ENCODE measurements at places on chromosomes 5 and 9.
A peak's percentile ranks its signal among the peaks of the same experiment; 100 is the strongest.

DNA sequence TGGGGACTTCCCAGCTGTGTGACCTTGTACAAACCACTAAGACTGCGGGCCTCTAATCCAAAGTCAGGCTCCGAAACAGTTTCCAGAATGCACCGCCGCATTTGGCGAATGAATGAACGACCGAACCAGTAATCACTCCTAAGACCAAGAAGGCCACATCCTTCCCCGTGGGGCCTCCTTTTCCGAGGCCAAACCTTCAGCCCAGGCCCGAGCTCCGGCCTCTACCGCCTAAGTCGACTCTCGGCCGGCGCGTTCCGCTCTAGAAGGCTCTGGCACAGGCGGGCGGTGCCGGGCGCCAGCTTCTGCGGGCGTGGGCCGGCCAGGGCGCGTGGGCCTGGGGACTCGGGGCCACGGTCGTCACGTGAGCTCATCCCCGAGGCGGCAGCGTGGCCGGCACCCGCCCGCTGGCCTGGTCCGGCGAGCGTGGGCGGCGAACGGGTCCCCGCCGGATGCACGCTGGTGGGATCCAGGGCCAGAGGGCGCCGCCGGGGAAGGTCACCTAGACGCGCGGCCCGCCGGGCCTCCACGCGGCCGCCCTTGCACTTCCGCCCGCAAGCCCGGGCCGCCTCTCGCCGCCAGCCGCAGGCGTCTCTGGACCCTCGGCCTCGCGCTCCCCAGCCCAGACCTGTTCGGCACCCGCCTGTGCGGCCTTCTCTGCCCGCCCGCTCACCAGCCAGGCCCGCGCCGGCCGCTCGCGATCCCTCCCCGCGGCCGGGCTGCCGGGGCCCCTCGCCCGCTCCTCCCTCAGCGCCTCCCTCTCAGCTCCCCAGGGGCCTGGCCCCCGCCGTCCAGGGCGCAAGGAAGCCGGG is 754 bp downstream of the VDAC1 start:
- peak; percentile 60 for DNase-seq

DNA sequence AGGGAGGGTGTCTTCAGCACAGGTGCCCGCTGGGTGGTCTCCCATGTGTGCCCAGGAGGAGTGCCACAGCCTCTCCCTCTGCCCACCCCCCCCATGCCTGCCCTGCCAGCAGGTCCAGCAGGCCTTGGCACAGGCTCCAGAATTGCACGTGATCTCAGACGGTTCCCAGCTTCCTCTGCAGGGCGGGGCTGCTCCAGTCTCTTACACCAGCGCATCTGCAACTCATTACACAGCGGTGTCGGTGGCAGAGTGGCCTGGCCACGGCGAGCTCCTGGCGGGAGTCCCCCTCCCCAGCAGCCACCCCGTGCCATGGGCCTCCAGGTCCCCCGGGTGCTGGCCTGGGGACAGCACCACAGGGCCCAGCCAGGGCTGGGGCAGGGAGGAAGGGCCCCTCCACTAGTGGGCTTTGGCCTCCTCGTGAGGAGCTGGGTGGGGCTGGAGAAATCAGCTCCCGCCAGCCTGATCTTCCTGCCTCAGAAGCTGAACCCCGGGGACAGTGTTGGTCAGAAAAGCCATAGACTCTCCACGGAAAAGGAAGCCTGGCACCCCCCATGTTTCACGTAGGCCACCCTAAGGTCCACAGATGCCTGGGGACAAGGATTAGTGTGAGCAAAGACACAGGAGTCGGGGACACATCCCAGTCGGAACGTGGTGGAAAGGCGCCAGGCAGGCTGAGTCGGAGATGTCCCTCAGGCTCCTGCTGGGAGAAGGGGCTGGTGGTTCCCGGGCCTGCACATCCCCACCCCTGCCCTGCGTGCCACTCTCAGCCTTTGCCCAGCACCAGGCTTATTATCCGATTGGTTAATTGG is 40.2 kb downstream of the RXRA start:
- DNase-seq: peak; percentile 74

GRCh38 chr9:37486256-37486615 is 488 bp downstream of the POLR1E start:
- no peak for DNase-seq

GRCh38 chr9:87557996-87558395 is 60.3 kb downstream of the DAPK1 start:
- DNase-seq: no peak

DNA sequence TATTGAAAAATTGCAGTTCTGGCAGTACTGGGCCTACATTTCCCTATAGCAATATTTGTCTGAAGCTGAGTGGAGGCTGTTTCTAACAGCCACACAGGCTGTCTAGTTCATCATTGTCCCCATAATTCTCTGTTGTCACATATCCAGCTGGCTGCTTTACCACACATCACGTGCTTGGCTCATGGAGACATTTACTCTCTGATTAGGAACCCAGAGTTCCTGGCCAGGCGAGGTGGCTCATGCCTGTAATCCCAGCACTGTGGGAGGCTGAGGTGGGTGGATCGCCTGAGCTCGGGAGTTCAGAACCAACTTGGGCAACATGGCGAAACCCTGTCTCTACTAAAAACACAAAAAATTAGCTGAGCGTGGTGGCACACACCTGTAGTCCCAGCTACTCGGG is 81.4 kb downstream of the PGM5 start:
- no peak for DNase-seq

DNA sequence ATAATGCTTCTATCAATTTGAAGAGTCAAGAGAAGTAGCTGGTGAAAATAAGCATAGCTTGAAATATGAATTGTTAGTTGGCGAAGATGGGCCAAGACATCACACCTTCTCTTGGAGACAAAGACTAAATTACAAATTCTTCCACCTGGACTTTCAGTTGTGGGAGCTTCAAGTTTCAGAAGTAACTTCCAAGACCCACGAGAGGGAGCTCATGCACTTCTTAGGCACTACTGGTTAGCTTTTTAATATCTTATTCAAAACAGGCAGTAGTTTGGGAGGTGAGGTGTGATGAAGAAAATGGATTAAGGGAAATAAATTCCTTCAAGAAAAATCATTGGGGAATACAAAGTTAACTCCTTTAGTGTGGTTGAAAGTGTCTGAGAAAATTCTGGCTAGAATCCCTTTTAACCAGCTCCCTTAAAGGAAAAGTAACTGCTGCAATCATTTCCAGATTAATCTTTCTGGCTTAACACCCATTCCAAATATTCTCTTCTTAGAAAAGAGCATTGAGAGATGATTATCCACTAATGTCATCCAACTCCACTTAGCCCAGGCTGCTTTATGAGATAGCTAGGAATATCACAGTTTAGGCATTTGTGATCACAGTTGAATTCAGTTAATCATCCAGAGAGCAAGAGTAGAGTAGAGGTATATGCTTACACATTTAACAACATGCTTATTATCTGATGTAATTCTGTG is 139.5 kb upstream of the DMRTA1 start:
- DNase-seq: peak; percentile 82

GRCh38 chr9:133403766-133404453 is 13.9 kb downstream of the REXO4 start:
- DNase-seq: no peak

DNA sequence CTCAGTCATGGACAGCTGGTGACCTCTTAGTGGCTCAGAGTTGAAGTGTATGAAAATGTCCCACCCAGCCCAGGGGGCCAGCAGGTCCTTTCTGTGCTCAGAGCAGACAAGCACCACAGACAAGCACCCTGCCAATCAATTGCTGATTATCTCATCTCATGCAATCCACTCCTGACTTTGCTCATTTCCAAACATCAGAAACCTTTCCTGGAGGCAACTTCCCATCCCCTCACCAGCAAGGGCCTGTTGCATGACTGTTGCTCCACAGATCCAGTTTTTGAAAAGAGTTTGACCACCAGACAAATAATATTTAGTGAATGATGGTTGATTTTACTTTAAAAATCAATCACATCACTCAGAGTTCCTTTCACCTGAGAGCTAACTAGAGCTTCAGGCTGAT is 397.3 kb upstream of the KLF4 start:
- no peak for DNase-seq

DNA sequence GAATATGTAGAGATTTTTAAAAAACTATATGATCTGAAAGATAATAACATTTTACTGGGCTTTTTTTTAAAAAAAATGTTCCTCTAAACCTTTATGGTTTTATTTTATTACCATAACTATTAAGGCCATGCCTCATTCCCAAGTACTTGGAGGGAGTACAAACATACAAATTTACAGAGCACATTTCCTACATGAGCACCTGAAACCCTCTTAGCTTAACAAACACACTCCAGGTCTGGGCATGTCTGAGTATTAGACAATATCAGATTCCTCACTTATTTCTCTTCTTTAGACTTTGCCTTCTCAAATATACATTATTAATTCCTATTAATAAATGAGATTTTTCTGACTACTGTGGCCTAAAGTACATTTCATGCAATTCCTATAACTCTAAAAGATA is 319.2 kb downstream of the SLCO4C1 start:
- no peak for DNase-seq

DNA sequence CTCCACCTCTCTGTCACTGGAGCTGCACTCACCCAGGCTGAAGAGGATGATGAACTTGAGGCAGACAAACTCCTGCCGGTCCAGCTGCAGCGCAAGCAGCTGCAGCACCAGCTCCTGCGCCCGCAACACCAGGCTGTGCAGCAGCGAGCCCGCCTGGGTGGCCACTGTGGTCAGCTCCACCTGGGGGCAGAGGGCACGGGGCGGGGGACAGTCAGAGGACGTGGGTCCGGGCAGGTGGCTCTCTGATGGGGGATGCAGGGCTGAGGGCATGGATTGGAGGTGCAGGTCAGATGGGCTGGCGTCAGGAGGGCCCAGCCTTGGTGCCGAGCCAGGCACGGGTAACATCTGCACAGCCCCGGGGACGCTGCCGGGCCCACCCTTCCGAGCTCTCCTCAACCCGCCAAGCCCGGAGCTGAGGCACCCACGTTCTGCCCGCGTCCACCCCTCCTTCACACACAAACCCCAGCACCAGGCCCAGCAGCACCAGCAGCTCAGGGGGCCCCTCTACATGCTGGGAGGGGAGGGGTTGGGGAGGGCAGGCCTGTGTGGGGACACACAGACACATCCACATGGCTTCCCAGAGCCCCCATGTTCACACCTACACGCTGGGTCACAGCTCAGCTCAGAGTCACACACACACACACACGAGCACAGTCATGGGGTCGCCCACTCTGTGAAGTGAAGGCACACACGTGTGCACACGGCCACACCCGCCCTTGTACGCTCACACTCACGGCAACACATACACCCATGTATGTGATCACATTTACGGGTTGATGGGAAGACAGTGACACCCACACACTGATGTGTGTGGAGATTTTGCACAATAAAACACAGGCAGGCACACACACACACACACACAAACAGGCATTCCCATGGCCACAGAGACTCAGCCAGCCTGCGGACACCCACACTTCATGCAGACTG is 15.9 kb downstream of the NR5A1 start:
- no peak for DNase-seq

DNA sequence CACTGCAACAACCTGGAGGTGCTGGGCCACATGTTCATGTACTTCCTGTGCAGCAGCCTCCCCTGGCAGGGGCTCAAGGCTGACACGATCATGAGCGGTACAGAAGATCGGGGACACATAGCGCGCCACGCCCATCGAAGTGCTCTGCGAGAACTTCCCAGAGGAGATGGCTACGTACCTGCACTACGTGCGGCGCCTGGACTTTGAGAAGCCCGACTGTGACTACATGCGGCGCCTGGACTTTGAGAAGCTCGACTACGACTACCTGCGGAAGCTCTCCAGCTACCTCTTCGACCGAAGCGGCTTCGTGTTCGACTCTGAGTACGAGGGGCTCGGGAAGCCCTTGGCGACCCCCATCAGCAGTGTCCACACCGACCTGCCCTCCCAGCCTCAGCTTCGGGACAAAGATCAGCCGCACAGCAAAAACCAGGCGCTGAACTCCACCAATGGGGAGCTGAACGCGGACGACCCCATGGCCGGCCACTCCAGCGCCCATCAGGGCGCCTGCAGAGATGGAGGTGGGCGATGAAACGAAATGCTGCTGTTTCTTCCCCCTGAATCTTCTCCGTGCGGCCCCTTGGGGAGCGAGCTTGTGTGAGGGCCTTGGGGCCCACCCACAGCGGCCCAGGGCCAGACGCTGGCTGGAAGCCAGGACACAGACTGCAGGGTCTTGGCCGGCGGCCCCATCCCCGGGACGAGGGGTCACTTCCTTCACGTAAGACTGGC is 56.5 kb downstream of the JAK2 start:
- no peak for DNase-seq

- DNase-seq: no peak
Measured at GRCh38 chr5:52328220-52328806, 459.4 kb upstream of the ITGA1 start.

DNA sequence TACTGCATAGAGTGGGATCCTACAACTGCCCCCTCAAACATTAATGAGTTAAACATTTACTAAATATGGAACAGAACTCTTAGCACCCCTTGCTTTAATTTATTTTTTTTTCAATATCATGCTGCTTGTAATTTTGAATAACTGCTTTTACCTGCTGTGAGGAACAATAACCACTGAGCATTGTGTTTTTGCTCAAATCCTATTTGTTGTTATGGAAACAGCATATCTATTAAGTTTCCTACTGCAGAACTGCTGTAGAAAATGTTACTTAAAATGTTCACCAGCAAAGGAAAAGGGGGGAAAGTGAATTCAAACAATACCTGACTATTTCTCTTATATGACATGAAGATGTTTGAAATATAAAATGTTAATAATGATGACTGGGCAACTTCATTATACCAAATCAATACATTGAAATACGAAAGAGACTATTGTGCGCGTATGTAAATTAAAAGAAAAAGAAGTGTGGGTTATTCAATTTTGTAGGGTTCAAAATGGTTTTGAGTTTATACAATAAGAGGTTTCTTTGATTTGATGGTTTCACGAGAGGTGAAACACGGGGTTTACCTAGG is 1043.8 kb upstream of the NUDT12 start:
- DNase-seq: no peak

- DNase-seq: no peak
Measured at GRCh38 chr5:31078956-31079355, 114.5 kb upstream of the CDH6 start.

DNA sequence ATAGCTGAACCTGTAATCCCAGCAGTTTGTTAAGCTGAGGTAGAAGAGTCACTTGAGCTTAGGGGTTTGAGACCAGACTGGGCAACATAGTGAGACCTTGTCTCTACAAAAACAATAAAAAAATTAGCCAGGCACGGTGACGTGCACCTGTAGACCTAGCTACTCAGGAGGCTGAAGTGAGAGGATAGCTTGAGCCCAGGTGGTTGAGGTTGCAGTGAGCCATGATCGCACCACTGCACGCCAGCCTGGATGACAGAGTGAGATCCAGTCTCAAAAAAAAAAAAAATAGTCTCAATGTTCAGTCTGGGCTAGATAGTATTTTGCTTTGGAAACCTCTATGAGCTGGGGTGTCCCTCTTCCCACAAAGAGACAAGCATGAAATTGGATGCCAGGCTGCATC is 51.9 kb upstream of the IQGAP2 start:
- no peak for DNase-seq

- peak; percentile 76 for DNase-seq
Measured at GRCh38 chr5:141359790-141360426, at the start of gene PCDHGB2. TSS of gene PCDHGB2 (plus strand) at chr5:141359994. CDS start at chr5:141360136, 142 bp downstream.

- no peak for DNase-seq
Measured at GRCh38 chr5:177432143-177432838, 5.8 kb downstream of the GRK6 start.

- DNase-seq: no peak
Measured at GRCh38 chr5:118069452-118069851, 918.9 kb downstream of the DTWD2 start.

- DNase-seq: no peak
Measured at GRCh38 chr5:120419127-120419526, 45.0 kb upstream of the PRR16 start.

Data from ELR (cell line).